Activated CD4-positive, alpha-beta T cell treated with anti-CD3 and anti-CD28 coated beads, Interleukin-2, amount 50 U/mL, for 24 hours (primary cell): ENCODE measurements at places on chromosomes 2 and 18.

DNA sequence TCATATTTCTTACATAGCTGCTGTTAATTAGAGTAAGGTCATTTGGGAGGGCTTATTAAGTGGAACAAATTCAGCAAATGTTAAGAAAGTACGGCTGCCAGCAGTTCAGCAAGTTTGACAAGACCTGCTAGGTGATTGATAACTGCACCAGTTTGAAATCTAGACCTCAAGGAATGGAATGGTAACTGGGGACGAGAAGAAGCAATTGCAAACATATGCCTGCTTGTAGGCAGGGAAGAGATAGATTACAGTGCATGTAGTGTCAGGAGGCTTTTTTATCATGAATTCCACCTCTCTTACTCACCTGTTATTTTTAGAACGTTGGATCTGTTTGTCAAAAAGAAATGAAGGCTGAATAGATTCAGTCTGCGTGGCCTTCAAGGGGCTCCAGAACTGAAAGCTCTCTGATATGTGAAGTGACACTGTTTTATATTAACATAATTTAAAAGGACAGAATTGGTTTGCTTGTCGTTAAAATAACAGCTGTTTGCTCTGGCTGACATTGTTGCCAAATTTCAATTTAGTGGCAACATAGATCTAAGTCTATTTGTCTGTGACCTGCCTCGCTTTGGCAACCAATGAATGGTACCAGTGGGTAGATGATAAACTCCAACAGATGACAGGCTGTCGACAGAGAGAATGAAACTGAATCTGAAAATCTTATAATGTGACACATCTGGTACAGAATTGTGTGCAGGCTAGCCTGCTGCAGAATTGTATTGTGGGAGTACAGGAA, 199.3 kb downstream of the ZNF407 start:
- no peak for DNase-seq

GRCh38 chr18:63823516-63824219, 48.5 kb downstream of the SERPINB7 start:
- DNase-seq, result no peak

- DNase-seq, result no peak
These were observed 79.2 kb downstream of the ZNF532 start for GRCh38 chr18:58943896-58944295.

DNA sequence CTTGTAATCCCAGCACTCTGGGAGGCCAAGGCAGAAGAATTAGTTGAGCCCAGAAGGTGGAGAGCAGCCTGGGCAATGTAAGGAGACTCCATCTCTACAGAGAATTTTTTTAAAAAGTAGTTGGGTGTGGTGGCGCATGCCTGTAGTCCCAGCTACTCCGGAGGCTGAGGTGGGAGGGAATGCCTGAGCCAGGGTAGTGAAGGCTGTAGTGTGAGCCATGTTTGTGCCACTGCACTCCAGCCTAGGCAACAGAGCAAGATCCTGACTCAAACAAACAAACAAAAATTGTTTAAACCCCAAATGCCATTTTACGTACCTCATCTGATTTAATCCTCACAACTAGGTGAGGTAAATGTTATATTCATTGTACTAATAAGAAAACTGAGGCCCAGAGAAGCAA, 38.2 kb downstream of the LPIN2 start:
- DNase-seq, result no peak

DNA sequence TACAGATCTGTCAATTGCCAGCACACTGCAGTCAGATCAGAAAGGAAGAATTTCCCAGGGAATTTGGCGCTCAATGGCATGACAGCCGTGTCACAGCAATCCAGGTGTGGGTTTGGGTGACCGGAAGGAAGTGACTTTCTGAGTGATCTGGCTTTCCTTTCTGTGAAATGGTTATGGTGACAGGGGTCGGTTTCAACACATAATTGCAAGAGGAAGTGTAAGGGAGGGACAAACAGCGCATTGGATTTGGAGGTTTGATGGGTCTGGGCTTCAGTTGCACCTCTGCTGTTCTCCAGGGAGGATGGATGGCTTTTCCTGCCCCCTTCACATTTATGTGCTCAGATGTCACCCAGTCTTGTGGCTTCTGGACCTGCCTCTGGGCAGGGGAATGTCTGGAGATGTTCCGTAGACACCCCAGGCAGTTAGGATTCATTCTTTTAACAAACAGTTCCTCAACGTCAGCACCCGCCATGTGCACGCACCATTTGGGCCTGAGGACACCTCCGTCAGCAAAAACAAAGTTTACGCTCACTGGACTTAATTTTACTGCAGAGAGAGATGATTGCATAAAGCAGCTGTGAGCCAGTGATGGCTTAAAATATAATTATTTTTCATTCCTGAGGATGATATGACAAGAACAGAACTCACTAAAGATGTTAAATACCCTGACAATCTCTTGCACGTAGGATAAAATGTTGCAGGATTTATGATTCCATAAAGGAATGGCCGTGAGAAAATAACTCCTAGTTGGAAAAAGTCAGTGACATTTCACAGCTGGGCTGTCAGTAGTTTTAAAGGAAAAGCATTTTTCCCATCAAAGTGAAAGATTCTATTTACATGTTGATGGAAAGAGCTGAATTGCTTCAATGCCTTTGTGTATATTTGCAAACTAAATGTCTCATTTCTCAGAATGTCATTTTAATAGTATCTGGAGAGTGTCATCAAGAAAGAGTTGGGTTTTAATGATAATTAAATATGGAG, 36.9 kb downstream of the MBP start:
- DNase-seq, result no peak

- no peak for DNase-seq
These were observed 89.8 kb downstream of the TGOLN2 start for GRCh38 chr2:85237849-85238565.

DNA sequence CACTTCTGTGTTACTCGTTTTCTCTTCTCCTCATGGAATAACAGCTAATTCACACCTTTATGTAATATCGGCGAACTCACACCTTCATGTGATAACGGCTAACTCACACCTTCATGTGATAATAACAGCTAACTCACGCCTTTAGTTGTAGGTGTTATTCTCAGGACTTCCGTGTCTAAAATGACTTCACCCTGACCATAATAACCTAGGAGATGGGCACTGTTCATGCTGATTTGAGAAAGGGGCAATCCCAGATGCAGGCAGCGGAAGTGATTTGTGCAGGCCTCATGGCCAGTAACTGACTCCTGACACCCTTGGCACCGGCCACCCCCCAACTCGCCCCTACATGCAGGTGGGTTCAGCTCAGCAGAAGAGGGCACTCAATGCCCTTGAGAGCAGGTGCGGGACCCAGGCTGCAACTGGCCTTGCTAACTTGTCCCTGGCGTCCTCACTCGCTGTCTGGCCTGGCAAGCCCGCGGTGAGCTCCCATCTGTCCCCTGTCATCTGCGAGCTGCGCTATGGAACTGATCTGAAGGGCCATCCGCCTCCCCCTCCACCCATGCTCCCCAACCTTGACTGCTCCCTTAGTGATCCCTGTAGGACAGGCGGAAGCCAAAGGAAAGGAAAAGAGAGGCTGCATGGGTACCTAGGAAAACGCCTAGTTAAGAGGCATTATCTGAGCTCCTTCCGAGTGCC, 42.6 kb upstream of the MTCL1 start:
- DNase-seq, result no peak

DNA sequence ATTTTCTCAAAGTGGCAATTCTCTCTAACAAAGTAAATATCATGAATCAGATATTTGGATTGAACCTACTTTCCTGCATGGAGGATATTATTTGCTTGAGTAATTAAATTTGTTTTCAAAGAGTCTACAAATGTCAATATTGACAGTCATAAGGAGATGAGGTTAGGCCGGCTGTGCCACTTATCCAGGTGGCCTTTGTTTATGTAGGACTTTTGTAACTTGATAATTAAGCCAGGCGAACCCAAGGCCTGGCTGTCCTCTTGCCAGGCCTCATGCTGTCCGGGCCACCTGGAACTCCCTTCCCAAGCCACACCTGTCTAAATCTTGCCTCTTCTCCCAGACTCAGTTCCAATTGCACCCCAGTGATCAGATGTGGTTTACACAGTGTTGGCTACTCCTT, 255.2 kb downstream of the ACKR3 start:
- DNase-seq, result no peak

GRCh38 chr2:121884511-121884921, 129.1 kb downstream of the TSN start:
- no peak for DNase-seq

- no peak for DNase-seq
These were observed 9.3 kb downstream of the PROC start for GRCh38 chr2:127427376-127428056.

DNA sequence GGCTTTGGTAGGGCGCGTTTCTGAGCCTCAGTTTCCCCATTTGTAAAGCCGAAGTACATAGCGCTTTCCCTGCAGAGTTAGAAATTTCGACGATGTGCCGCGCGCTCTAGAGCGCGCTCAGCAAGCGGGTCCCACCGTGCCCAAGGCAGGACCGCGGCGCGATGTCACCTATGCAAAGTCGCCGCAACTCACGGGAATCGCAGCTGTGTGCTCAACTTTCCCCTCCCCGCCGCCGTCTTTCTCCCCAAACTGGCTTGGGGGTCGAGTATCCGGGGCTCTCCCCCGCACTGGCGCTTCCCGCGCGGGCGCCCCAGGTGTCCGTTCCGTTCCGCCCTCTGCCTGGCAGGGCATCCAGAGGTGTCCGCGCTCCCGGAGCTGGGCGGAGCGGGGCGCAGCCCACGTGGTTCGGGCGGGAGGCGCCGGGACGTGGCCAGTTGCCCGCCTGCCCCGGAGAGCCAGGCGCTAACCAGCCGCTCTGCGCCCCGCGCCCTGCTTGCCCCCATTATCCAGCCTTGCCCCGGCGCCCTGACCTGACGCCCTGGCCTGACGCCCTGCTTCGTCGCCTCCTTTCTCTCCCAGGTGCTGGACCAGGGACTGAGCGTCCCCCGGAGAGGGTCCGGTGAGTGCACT, at the start of gene MLPH:
Gene MLPH, plus strand, starts transcription at position 433 of the 630 bp plus-strand sequence. CDS start 6,176 bp downstream, outside the sequence.
- DNase-seq, result no peak

DNA sequence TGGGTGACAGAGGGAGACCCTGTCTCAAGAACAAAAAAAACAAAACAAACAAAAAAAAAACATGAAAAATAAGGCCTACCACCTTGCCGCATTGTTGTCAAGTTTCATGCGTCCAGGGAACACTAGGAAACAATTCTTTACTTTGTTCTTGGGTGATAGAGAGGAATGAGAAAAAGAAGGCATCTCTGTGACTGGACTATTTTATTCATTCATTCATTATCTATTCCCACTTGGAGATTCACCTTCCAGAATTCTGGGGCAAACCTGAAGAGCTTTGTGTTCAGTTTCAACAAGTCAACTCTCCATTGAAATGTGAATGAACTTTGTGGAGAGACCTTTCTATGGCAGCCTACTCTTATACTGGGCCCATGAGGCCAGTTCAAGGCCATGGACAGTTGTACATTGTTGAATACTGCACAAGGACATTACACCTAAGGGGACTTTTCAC, 88.5 kb upstream of the NDUFV2 start:
- no peak for DNase-seq

DNA sequence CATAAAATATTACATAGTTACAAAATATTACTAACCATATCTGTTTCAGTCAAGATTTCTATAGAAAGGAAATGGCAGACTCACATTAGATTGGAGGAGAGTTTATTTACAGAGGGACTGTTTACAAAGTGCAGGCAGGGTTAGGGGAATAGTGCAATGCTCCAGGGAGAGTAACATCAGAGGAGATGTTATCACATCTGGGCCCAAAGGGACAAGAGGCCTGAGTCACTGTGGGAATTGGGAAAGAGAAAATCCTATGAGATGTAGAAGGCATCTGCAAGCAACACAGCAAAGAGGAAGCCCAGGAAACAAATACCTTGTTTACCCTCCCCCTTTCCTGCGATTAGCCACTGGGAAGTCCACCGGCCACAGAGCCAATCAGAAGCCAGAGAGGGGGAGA, 227.3 kb upstream of the TANK start:
- no peak for DNase-seq

- DNase-seq, result no peak
These were observed 10.4 kb upstream of the DNAH7 start for GRCh38 chr2:196079052-196079451.

- no peak for DNase-seq
These were observed 85.1 kb downstream of the SERPINB8 start for GRCh38 chr18:64055019-64055418.

DNA sequence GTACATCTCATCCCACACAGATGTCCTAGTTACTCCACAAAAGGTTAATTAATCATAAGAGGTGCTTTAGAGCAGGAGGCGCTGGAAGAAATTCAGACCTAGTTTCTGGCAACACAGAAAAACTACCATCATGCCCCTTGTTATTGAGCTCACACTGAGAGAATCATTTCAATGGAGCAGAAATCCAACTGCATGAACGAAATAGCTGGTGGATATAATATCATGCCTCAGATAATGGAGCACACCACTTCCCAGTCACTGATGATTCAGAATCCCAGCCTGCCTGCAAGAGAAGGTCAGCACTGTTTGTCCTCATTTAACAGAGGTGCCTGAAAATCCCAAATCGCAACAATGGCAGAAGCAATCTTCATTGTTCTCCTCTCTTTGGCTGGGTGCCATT, 125.8 kb upstream of the CREB1 start:
- no peak for DNase-seq

DNA sequence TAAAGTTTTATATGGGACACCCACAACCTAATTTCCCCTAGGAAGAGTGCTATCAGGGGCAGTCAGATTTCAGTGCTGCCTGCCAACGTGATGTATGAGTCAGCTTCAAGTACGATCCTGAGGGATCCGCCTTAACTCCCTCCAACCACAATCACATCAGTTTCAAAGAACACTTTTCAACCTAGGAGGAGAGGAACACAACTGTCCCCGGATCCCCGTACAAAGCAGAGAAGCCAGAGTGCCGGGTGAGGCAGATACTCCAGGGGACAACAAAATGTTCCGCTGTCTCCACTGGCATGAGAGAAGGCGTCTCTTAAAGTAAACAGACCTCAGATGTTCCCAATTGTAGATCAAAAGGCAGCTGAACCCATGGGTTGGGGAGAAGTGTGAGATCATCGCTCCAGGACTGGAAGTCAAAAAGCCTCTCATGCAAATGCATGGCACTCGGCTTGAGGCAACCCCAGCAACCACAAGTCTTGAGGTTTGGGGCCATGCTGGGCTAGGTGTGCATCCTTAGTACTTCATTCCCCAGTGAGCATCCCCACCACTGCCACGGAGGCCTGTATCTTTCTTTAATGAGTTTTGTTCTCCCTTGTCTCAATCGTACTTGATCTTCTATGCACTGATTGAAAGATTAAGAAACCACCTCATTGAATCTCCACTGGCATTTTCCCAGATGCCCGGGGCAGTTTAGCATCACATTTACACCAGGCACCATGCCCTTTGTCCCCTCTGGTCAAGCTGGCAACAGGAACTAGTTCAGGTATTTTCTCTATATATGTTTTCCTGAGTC, 91.0 kb upstream of the CCBE1 start:
- DNase-seq, result no peak

DNA sequence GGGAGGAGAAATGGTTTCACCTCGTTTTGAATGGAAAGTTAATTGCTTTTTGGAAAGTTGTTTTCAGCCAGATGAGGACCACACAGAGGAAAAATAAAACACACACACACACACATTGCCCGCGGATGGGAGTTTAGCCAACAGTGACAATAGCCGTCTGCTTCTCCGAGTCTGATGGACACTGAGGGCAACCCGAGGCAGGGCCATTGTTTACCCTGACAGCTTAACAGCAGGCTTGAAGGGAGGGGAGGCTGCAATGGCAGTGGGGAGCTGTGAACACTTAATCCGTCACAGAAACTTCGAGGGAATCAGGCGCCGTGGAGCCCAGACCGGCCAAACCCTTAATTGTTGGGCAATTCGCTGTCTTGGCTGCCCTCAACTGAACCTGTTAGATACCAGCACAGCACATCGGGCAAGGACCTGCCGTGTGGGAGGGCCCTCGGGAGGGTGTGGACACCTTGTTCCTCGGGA, 145.9 kb downstream of the ACKR3 start:
- no peak for DNase-seq

GRCh38 chr2:198441901-198442300, 637.5 kb downstream of the PLCL1 start:
- DNase-seq, result no peak
